ENCODE measurements at places on chromosomes 2 and 18. TPM values are rescaled to one million over a fixed set of nuclear protein-coding genes. Genes with fewer than 3 reads are reported as not detected.

Gene GKN1
- not detected for total RNA-seq

Gene RGPD3
- total RNA-seq: 0.08 TPM

Gene PLGLB2
- total RNA-seq: 0.97 TPM

Gene ANKRD30BL
- not detected for total RNA-seq

Gene RBM44
- total RNA-seq: 0.81 TPM

Gene ALMS1
- total RNA-seq: 11.6 TPM

Gene ERFE
- 0.62 TPM for total RNA-seq

Gene UGT1A6
- total RNA-seq: not detected

Gene DLGAP1
- 6.5 TPM for total RNA-seq

Gene SH3RF3
- total RNA-seq: 11.2 TPM
